Fibroblast of skin of right biceps (primary cell): ENCODE measurements at places on chromosomes 1 and 21.

DNA sequence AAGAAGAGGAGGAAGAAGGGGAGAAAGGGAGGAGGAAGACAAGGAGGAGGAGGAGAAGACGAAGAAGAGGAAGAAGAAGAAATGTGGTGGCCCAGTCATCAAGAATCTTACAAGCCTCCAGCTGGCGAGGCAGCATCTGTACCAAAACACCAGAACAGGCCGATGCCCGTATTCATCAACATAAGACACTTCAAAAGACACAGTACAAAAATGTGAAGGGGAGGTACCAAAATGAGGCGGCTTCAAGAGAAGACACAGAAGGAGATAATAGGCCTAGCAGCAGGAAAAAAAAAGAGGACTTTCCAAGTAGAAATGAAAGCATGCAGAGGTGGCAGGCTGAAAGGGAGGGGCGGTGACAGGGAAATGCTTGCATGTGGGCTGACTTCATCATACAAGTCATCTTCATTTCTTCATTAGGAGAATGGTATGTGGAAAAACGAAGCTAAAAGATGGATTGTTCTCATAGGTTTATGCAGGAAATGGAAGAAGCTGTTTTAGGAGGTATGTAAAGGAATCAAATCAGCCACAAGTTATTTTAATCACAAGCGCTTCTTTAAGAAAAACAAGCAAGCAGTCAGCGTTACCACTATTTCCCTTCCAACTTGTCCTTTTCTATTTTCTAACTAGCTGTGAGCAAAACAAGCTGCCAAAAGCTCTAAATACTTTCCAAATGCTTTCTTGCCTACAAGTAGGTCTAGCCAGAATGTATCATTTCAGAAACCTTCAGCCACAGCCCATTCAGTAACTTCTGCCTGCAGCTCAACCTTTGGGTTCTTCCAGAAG lies 192.3 kb downstream of the SLC45A1 start:
- peak; percentile 88 for DNase-seq

DNA sequence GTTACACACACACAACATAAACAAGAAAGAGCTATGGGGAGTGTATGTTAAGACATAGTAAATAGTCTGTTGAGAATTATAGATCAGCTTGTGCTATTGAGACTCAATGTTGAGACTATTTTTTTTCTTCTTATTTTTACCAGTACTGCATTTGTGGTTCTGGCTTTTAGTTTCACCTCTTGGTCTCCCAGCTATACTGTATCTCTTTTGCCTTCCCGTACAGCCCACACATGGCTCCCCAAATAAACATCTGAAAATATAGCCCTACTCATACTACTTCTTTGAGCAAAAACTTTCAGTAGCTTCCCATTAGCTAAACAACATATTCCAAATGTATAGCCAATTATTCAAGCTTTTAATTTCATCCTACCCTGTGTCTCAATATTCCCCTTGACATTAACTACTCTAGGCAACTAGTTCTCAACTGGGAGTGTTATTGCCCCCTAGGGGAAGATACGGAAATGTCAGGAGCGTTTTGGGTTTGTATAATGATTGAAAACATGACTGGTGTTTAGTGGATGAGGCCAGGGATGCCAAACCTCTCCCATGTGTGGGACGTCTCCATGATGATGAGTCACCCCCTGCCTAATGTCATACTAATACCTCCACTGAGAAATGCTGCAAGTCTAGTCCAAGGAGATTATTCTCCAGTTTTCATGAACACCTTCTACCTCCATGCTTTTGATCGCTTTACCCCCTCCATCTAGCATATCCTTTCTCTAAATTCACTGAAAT lies 6.8 kb downstream of the RPE65 start:
- DNase-seq: peak; percentile 76

DNA sequence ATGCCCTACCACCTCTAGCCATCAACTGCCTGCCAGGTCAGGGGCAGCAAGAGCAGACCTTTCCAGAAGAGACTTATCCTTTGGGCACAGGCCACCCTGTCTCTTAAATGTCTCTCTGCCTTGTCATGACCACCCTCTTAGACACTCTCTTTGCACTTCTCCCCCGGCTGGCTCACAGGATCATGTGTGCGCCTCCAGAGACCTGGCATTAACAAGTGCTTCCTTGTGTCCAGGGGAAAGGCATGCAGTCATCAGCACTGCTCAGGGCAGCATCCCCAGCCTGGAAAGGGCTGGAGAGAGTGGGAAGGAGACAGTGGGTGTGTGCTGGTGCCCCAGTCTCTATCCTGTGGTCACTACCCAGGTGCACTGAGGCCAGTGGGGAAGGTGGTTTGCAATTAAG lies 85.2 kb upstream of the TLR5 start:
- DNase-seq: no peak

DNA sequence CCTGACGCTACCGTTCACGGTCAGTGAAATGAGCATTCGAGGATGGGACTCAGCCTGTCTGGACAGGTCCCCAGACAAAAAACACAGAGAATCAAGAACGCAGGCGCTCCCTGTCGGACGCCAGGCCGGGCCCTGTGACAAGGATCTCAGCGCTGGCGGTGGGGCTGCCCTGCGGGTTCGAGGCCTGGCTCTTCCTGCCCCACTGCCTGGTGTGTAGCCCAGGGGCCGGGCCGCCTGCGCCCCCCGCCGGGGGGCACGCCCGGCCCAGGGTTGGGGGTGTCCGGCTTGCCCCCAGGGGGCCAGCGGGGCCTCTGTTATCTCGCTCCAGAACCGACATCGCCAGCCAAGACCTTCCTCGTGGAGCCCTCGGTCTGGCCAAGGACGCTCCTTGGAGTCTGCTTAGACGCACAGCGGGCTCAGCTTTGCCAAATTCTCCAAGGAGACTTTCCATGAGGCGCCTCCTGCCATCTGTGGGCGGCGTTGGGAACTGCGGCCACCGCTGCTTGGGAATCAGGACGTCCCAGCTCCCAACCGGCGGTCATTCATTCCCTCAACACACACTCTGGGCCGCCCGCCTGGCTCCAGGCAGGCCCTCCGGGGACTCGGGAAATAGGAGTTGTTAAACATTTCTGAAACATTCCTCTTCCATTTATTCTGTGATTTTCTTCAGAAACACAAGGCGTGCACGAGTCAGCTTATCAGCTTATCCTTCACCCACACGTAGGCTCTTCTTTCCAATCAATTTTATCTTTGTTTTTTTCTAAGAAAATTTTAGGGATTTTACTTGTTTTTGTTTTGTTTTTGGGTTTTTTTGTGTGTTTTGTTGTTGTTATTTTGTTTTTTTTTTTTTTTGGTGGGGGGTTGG lies 11.3 kb upstream of the RIPK4 start:
- peak; percentile 86 for DNase-seq

DNA sequence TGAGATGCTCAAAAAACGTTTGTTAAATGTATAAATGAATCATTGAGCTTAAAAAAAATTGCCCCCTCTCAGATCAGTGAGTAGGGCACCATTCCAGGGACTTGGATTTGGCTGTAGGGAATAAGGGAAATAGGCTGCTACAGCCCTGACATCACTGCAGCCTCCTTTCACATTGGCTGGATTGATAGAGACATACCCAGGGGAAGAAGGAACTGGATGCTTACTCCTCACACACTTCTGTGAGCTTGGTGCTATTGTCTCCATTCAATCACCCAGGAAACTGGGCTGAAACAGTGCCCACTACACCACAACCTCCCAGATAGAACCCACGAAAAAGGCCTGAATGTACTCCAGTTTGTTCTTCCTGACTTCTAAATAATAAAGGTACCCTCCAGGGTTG lies 87.2 kb downstream of the TGFBR3 start:
- DNase-seq: peak; percentile 51

DNA sequence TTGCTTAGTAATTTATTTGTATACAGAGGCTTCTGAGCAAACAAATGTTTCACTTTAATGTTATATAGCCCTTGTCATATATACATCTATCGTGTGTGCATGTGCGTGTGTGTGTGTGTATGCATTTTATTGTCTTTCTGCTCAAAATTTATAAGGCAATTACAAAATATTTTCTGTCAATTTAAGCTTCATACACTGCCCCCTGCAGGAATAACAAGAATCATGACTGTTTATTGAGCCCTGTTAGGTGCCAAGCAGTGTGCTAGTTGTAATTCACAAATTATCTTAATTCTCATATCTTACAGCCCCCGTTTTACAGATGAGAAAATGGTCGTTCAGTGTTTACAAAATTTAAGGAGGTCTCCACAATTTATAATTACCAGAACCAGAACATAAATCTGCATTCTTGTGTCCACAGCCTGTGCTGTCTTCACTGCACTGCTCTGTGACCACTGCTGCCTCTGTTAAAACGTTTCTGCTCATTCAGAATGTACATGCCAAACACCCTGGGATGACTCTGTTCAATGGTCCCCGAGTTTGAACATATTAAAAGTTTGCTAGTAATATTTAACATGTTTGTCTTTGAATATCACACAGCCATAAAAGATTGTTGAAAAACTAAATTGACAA lies 181.3 kb downstream of the ATP6V1G3 start:
- DNase-seq: peak; percentile 10

DNA sequence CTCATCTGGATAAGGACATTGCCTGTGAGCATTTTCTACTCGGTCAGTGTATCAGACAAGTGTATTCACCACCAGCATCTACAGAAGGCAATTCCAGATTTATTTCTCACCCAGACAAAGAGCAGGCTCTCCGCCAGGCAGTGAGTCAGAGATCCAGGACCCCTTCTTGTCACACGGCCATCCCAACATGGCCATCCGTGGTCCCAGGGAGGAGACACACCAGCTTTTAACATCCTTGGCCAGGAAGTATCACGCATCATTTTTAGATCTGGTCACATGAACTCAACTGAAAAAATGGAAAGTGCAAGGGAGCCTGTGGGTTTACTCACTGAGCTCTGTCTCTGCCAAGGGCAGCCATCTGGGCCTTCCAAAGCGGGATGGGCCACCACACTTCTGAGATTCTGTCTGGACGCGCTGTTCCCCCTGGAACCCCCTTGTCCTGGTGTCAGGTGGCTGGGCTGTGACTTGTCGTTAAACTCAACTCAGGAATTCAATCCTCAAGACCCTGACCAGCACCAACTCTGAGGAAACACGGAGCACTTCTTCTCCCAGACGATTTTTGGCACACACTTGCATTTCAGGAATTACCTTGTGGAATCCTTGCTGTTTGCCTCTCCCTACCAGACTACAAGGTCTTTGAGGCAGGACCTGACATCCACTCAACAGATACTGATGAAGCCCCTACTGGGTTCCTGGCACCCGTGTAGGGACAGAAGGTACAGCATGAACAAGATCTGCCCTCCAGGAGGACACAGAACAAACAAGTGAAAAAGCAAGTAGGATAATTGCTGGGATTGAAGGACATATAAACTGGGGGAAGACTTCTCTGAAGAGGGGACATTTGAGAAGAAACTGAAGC lies 21.6 kb upstream of the CCSAP start:
- DNase-seq: no peak

- no peak for DNase-seq
Observed at GRCh38 chr1:21628798-21629393, 40.3 kb downstream of the RAP1GAP start.

DNA sequence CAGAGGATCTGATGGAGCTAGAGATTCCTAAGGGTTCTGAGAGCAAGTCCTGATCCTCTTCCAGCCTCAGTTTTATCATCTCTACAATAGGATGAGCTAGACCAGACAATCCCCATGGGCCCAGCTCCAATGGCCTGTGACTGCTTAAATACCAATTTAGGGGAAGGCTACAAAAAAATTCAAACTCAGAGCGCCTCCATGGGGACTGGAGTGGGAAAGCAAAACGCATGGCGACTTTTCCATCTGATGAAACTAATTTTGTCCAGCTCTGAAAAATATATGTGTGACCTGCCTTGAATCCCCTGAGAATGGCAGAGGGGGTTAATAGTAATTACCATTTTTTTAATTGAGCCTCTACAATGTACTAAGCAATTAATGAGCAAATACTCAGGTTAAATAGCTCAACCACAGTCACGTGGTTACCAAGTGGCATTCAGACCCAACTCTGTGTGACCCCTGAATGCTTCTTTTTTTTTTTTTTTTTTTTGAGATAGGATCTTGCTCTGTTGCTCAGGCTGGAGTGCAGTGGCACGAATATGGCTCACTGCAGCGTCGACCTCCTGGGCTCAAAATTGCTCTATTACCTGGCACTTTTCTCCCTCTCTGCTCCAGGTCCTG lies 8.4 kb downstream of the EXTL1 start:
- DNase-seq: peak; percentile 24

GRCh38 chr1:232561381-232561780 lies 68.6 kb downstream of the SIPA1L2 start:
- DNase-seq: no peak

GRCh38 chr1:23149114-23149513 lies 19.5 kb downstream of the LUZP1 start:
- DNase-seq: no peak

DNA sequence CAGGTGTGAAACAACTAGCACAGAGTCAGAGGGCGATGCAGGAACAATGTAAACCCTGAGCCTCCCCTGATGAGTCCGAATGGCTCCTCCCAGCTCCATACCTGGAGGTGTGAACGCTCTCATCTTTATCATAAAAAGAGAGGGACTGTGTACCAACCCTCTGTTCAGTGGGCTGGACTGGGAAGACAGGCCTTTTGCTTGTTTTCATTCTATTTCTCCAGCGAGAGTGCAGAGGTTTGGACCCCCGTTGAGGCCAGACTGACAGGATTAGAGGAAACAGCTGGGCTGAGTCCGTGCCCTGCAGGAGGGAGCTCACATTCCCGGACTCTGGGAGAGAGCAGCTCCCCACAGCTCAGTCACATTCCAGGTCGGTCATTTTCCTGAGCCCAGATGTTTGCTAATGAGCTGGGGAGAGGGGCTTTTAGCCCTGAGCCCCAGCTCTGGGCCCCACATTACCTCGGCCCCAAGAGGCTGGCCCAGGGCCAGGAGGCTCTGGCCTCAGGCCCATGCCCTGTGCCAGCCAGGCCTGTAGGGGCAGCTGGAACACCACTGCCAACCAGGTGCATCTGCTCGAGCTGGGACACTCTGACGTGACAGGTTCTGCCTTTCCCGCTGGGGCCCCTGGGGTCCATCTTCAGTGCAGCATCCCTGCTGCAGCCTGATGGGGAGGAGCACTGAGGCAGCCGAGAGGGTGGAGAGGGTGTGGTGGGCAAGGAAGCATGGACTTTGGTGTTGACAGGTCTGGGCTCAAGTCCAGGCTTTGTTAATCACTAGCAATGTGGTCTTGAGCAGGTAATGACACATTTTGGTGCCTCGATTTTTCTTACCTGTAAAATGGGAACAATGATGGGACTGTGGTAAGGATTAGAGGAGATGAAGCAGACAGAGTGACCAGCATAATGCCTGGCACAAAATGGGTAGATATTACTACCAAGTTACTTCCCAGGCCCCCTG lies 3.5 kb upstream of the NBL1 start:
- no peak for DNase-seq

GRCh38 chr1:10710489-10710888 lies 86.0 kb downstream of the CASZ1 start:
- no peak for DNase-seq

GRCh38 chr1:56434740-56435139 lies 144.6 kb downstream of the PLPP3 start:
- peak; percentile 57 for DNase-seq

GRCh38 chr1:231857609-231858135 lies 231.1 kb downstream of the DISC1 start:
- no peak for DNase-seq

DNA sequence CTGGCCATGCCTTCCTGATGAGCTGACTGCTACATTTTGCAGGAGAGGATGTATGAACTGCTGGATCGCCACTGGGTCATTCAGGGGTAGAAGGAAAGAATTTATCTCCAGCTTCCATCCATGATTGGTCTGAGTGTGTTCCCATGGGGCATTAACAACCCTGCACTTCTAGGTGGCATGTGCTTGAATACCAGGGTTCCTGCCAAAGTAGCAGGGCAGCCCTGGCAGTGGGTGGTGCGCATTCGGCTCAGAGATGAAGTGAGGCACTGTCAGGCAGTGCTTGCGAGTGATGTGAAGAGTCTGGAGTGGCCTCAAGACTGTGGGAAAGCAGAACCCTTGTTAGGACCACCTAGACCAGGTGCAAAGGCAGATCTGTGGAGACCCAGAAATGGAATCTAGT lies 294.9 kb downstream of the ASTN1 start:
- DNase-seq: no peak
